CD4-positive, alpha-beta T cell (primary cell): ENCODE measurements at places on chromosomes 2 and 18.

GRCh38 chr18:35604369-35604768 lies 22.8 kb downstream of the GALNT1 start:
- H3K4me3 ChIP-seq = no peak overlapping the region
- no peak for DNase-seq
- H3K27me3 ChIP-seq = no peaks in the 10 kb centered on the region
- H3K36me3 ChIP-seq = no peaks in the 10 kb centered on the region

DNA sequence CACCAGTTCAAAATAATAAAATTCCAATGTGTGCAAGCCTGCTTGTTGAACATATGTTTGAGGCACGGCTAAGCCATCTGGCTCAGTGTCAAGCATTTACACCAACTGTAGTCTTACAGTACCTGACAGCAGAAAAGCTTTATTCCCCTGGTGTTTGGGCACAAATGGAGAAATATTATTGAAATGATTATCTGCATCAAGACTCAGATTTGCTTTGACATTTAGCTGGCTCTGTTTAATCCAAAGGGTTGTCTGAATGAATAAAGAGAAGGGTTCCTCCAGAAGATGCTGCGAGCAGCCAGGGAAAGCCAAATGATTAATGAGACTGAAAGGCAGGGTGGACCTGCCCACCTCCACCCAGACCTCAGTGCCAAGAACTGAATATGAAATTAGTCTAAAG lies 393.2 kb upstream of the GALNT5 start:
- H3K36me3 ChIP-seq = no peaks in the 10 kb centered on the region
- H3K4me1 ChIP-seq = no peaks in the 10 kb centered on the region
- no peak for DNase-seq
- H3K4me3 ChIP-seq = no peak overlapping the region

- peaks cover 6% of the 10 kb centered on the region for H3K27me3 ChIP-seq
- no peaks in the 10 kb centered on the region for H3K36me3 ChIP-seq
- no peak overlapping the region for H3K27ac ChIP-seq
- H3K4me1 ChIP-seq = no peaks in the 10 kb centered on the region
These were observed 37.6 kb downstream of the SDC1 start for GRCh38 chr2:20187331-20187730.

GRCh38 chr2:67733517-67733916 lies 329.3 kb downstream of the C1D start:
- no peak overlapping the region for H3K4me3 ChIP-seq
- H3K27ac ChIP-seq = no peak overlapping the region
- DNase-seq = no peak

DNA sequence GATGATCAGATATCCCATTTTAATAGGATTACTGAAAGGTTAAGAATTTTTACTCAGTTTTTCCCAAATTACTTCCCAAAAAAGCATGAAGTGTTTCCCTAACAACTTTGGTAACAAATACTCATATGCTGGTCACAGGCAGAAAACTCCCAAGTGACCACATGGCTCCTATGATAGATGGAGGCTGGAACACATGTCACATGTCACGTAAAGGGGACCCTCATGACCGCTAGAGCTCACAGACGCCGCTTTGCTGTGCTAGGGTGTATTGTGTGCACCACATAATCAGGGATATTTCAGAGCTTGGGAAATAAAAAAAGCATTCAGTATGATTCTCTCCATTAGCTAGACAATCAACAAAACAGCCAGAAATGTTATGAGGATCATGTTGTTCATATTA lies 228.2 kb downstream of the TMEM163 start:
- H3K36me3 ChIP-seq = no peaks in the 10 kb centered on the region
- DNase-seq = no peak
- no peaks in the 10 kb centered on the region for H3K27me3 ChIP-seq

DNA sequence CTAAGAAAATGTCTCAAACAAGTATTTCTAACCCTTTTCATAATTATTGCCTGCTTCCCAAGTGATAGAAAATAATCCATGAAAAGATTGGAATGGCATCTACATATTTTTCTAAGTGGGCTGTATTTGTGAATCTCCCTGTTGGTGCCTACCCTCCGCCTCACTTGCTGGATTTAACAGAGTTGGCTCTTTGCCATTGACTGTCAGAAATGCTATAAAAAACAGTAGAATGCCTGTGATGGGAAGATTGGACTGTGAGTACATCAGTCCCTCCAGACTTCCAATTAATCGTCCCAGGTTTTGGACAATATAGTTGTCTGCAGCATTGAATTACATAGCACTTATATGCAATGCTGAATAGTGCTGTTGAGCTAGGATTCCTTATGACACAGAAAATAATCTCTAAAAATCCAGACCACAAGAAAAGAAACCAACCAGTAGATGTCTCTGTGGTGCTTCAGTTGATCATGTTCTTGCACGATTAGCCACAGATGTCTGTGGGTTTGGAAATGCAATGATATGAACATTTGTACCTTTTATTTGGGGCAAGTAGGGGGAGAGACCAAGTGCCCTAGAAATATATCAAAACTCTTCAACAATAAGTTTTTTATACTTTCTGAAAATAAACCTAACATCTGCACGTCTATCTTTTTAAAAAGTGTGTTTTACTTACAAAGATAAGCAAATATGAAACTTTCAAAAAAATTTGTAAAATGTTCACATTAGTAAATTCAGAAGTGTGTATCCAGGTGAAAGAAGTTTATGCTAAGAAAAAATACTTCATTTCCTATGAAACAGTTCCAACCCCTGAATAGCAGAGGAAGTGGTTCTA lies 88.5 kb downstream of the DYNAP start:
- H3K4me3 ChIP-seq = no peak overlapping the region
- no peaks in the 10 kb centered on the region for H3K27me3 ChIP-seq
- no peaks in the 10 kb centered on the region for H3K36me3 ChIP-seq
- no peak for DNase-seq
- H3K27ac ChIP-seq = no peak overlapping the region
- H3K4me1 ChIP-seq = no peaks in the 10 kb centered on the region

DNA sequence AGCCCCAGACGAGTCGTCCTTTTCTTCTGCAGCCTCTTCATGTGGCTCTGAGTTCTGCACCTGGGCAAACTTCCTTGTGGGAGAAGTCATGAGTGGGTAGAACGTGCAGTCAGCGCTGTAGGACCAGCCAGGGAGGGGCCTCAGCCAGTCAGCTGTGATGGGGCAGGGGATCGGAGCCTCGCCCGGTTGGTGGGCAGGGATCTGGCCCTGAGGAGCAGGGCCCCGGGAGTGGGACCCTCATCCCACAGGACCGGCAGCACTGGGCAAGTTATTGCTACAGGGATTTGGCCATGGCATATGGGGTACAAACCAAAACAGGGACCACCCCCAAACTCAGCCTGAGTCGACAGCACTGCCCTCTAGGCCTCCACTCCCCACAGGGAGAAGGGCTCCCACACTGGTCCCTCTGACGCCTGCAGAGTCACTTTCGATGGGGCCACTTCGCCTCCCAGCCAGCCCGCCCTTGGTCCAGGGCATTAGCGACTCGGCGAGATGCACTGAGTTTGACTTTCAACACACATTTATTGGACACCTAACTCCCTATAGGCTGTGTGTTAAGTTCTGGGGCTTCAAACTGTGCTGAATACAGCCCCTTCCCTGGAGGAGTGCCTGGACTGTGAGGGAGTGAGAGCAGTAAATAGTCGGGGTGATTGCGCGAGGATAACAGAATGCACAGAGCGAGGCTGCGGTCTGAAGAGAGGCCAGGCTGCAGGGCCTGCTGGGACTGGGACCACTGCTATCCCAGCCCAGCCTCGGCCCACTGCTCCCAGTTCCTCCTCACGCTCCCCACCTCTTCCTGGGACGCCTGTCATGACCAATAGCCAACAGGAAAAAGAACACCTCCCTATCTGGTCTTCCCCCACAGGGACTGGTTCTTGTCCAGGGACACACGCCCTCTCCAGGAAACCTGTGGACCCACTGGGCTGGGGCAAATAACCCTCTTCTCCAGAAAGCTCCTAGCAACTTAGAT lies 55.9 kb downstream of the SDC1 start:
- H3K4me3 ChIP-seq = no peak overlapping the region
- H3K36me3 ChIP-seq = no peaks in the 10 kb centered on the region
- no peaks in the 10 kb centered on the region for H3K27me3 ChIP-seq
- no peaks in the 10 kb centered on the region for H3K4me1 ChIP-seq
- DNase-seq = no peak

GRCh38 chr2:5433855-5434254 lies 258.3 kb upstream of the SOX11 start:
- H3K27ac ChIP-seq = no peak overlapping the region
- H3K4me3 ChIP-seq = no peak overlapping the region
- no peaks in the 10 kb centered on the region for H3K27me3 ChIP-seq
- H3K4me1 ChIP-seq = no peaks in the 10 kb centered on the region

- H3K27ac ChIP-seq = peak overlapping the region; percentile 58
- H3K27me3 ChIP-seq = no peaks in the 10 kb centered on the region
- no peak overlapping the region for H3K4me3 ChIP-seq
- peak; percentile 40 for DNase-seq
These were observed 35.4 kb downstream of the INPP4A start for GRCh38 chr2:98479959-98480524.

DNA sequence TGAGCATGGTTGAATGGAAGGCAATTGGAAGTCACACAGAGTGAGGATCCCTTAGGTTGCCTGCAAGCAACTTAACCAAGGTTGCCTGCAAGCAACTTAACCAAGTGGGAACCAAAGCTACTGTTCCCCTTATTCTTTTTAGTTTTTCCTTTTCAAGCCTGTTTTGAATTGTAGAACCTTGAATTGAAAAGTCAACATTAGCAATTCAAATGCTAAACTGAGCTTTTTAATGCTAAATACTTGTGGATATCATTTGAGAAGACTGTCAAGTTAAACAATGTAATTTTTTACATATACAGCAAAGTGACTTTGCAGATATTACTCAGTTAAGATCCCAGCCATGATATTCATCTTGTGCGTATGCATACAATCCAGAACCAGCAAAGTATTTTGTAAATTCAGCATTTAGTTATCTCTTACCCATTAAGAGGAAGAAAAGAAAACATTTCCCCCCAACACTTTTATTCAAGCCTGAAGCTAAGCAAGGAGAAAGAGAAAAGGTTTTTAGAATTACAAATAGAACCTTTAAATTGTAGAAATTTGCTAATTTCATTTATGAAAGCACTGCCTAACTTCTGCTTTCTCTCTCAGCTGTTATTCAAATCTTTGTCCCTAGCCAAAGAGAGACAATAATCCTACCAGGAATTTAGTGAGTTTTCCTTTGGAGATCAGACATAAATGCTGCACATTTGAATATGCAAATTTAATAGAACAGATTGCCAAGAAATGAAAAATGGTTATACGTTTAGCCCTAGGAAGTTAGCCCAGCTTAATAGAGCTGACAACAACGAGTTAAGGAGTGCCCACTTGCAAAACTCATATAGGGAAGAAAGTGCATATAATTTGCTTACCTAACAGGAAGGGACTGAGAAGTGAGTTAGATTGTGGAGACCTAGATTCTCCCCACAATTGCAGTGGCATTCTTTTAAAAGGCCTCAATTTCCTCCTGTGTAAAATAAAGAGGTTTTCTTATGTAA lies 643.2 kb upstream of the PIK3C3 start:
- H3K27ac ChIP-seq = no peak overlapping the region
- H3K27me3 ChIP-seq = no peaks in the 10 kb centered on the region
- H3K4me3 ChIP-seq = no peak overlapping the region
- no peaks in the 10 kb centered on the region for H3K36me3 ChIP-seq
- no peaks in the 10 kb centered on the region for H3K4me1 ChIP-seq
